ENCODE measurements at places on chromosomes 6 and 20.

DNA sequence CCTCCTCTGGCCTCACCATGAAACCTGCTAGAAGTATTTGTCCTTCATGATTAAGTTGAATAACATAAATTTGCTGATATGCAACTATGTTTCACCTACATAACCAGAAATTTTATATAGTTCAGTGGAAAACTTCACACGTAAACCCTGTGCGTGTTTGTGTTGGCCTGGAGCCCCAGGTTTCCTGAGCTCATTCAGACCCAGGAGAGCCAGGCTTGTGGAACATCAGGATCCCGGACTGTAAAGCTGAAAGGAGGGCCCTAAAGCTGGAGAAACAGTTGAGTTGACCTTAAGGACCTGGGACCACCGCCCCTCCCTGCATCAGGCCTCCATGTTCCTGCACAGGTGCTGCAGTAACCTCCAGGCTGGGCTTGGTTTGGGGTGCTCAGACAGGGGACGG lies 3.1 kb upstream of the SPATS1 start:
- no peak for DNase-seq

GRCh38 chr20:18259730-18260129 lies 28.6 kb upstream of the ZNF133 start:
- DNase-seq: no peak

GRCh38 chr20:48866936-48867335 lies 39.1 kb upstream of the PREX1 start:
- no peak for DNase-seq

DNA sequence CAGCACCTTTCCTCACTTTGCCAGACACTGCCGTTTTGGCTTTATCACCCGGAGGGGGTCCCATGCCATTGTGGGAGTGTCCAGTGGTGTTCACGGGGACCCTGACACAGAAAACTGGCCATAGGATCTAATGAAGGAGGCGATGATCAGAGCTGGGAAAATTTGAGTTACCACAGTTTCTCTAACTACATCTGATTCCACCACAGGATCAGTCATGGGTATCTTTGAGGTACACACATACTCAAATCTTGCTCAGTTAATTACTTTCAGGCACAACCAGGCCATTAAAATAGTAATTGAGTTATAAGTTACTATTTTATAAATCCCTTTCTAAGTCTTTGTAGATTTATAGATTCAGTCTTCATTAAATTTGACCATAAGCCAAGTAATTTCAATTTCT lies 215.1 kb downstream of the PRL start:
- DNase-seq: no peak

DNA sequence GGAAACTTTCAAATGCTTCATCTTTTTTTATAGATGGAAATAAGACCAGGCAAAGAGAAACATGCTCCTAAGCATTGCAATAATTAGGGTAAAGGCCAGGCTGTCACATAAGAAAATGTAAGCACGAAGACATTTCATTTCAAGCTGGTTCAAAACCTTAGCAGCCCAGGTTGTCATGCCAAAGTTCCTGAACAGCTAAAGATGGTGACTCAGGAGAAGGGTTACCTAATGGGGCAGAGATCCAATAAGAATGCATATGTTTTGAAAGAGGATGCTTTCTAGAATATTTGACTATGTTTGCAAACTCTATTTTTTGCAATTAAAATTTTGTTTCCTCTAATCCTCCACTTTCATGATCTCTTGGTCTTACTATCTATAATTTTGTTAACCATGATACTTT lies 65.6 kb upstream of the PHACTR2 start:
- DNase-seq: no peak

GRCh38 chr20:41178495-41178894 lies 41.2 kb downstream of the PLCG1 start:
- no peak for DNase-seq

DNA sequence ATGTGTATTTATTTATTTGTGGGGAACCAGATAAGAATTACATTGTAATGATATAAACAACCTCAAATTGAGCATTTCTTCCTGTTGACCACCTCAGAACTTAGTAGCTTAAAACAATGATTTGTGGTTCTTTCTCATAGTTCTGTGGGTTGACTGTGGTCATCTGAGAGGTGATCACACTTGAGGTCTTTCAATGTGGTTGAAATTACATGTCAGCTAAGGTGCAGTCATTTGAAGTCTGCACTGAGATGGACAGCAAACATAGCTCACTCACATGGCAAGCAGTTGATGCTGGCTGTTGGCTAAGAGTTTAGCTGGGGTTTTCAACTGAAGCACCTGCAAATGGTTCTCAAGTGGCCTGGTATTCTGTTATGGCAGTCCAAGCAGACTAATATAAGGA lies 436.7 kb upstream of the MAP3K7 start:
- DNase-seq: no peak

- DNase-seq: no peak
These were observed 146.8 kb downstream of the RPS12 start for GRCh38 chr6:132961122-132961521.

GRCh38 chr6:161477876-161478425 lies 204.1 kb upstream of the AGPAT4 start:
- no peak for DNase-seq

GRCh38 chr6:24851086-24851485 lies 52.4 kb upstream of the ARMH2 start:
- DNase-seq: no peak

- no peak for DNase-seq
These were observed 22.6 kb downstream of the RNF217 start for GRCh38 chr6:124984668-124985338.

GRCh38 chr20:62371588-62372041 lies 4.5 kb upstream of the LAMA5 start:
- no peak for DNase-seq

GRCh38 chr20:12849225-12849910 lies 159.4 kb upstream of the SPTLC3 start:
- DNase-seq: no peak

Measured in HT-29 (cell line).